ENCODE measurements at places on chromosomes 7 and 10.

GRCh38 chr7:142110638-142111037, 880 bp upstream of the MGAM2 start:
- DNase-seq, result no peak

DNA sequence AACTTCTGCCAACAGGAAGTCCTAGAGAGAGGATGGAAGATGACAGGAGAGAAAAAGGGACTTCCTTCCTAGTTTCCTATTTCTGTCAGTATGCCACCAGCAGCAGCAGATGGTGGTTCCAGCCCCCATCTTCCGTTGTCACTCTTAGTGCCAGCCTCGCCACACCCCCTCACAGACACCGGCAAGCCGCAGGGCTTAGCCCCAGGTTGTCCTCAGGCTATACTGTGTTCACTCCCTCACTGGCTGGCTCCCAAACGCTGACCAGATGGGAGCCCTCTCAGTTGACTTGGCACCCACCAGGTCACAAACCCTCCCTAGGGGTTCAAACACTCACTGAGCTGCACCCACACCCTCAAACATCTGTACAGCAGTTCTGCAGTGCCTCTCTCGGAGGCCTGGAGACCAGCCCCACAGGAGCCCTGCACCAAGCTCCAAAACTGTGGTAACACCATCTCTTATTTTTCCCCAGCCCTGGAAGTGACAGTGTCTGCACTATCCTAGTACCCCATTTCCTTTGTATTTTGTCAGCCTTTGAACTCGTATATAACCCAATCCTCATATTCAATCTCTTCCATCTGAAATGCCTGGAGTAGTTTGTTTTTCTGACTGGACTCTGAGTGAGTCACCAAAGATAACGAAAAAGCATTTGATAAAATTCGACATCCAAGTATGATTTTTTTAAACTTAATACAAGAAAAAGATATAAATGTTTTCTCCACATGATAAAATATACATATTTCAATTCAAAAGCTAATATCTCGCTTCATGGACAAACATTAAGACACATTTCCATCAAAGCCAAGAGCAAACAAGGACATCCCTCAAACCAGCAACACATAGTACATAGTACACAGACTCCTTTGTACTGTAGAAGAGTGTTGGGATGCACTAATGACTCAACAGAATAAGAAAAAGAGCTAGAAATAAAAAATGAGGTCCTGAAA, 34.5 kb downstream of the SMURF1 start:
- DNase-seq, result no peak

GRCh38 chr7:27677912-27678612, 15.4 kb upstream of the HIBADH start:
- no peak for DNase-seq

DNA sequence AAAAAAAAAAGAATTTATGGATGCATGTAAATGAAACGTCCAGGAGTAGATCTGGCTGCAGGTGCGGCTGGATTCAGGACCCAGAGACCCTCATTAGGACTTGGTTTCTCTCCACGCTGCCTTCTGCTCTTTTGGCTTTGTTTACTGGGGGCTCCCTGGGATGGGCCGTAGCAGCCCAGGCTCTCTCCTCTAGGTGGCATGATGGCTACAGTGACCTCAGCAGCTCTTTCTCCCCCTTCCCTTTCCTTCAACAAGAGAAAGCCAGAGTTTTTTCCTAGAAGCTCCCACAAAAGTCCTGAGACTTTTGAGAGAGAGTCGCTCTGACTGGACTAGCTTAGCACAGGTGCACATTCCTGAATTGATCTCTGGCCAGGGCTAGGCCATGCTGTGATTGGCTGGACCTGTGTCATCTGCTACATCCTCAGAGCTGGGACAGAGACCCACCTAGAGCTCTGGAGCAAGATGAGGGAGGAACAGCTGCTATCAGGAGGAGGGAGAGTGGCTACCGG, 67.8 kb upstream of the PDCD4 start:
- DNase-seq, result no peak

- DNase-seq, result no peak
These were observed 140.9 kb downstream of the LHFPL3 start for GRCh38 chr7:104469166-104469820.

GRCh38 chr10:132394201-132394811, 2.7 kb upstream of the PWWP2B start:
- DNase-seq, result no peak

GRCh38 chr7:55474944-55475854, 97.1 kb downstream of the VOPP1 start:
- no peak for DNase-seq

GRCh38 chr7:34191162-34191561, 285.8 kb downstream of the BMPER start:
- DNase-seq, result no peak

- DNase-seq, result no peak
These were observed 272.4 kb downstream of the USP6NL start for GRCh38 chr10:11339013-11339412.

All from esophagus squamous epithelium (tissue), 5 donors.